ENCODE measurements at places on chromosomes 12 and 14.
A peak's percentile ranks its signal among the peaks of the same experiment; 100 is the strongest.

- DNase-seq = peak; percentile 78
Measured at GRCh38 chr14:105090493-105091053, 25.3 kb upstream of the GPR132 start.

- DNase-seq = no peak
Measured at GRCh38 chr12:44968965-44969364, 81.9 kb downstream of the DBX2 start.

DNA sequence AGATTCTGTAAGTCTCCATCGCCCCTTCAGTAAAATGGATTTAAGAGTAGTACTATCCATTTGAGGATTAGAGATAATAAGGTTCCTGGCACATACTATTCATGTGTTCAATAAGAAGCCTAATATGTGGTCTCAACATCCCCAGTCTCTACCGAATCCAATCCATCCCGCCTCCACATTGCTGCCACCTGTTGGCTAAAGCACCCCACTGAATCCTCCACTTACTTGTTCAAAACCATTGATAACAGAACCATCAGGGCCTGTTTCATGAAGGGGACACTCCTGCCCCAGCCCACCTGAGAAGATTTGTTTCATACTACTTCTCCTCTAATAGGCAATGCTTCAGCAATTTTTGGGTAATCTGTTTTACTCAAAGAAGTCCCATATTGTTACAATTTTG, 147.5 kb downstream of the SLC2A13 start:
- DNase-seq = no peak

DNA sequence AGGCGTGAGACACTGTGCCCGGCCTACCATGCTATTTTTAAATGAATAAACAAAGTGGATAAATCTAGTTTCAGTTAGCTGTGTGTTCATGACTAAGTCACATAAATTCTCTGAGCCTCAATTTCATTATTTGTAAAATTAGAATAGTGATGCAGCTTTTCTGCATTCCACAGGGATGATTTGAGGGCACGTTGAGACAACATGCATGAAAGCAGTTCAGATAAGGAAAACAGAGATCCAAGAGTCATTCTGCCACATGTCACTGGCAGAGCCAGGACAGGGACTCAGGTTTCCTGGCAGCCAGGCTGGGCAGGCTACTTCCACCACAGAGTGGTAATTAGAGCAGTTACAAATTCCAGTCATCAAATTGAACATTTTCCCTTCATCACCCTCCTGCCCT, 2.9 kb upstream of the PPP4R4 start:
- no peak for DNase-seq

GRCh38 chr14:104547998-104548700, 31.4 kb upstream of the C14orf180 start:
- DNase-seq = no peak

GRCh38 chr12:125145196-125145595, 80.0 kb downstream of the AACS start:
- no peak for DNase-seq
